ENCODE measurements at places on chromosomes 2 and 18. TPM values are rescaled to one million over a fixed set of nuclear protein-coding genes. Genes with fewer than 3 reads are reported as not detected.

GRCh38 chr18:36708366-36708765, 120.4 kb downstream of the TPGS2 start:
- no peak overlapping the region for H3K4me3 ChIP-seq
- H3K27me3 ChIP-seq: no peaks in the 10 kb centered on the region
- H3K27ac ChIP-seq: no peak overlapping the region
- no peaks in the 10 kb centered on the region for H3K4me1 ChIP-seq
- DNase-seq: no peak
- H3K36me3 ChIP-seq: no peaks in the 10 kb centered on the region

PELI1 gene
- total RNA-seq: 115 TPM

DNA sequence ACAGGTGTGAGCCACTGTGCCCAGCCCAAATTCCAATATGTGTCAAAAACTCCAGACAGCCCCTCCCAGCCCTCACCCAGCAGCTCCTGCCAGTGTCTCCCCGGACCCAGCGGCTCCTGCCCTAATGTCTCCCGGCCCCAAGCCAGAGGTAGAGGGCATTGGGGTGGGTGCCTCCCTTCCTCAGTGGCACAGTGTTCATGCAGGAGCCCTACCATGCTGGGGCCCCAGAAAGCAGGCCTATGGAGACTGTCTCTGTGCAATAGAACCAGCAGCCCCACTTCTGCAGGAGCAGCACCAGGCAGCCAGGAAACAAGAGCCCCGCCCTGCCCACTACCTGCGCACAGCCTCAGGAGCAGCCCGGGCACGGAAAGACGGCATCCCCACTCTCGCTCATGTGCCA, 70.4 kb downstream of the EIPR1 start:
- H3K36me3 ChIP-seq: no peaks in the 10 kb centered on the region
- H3K27me3 ChIP-seq: no peaks in the 10 kb centered on the region
- H3K4me3 ChIP-seq: no peak overlapping the region
- H3K4me1 ChIP-seq: peaks cover 7% of the 10 kb centered on the region
- no peak for DNase-seq

DNA sequence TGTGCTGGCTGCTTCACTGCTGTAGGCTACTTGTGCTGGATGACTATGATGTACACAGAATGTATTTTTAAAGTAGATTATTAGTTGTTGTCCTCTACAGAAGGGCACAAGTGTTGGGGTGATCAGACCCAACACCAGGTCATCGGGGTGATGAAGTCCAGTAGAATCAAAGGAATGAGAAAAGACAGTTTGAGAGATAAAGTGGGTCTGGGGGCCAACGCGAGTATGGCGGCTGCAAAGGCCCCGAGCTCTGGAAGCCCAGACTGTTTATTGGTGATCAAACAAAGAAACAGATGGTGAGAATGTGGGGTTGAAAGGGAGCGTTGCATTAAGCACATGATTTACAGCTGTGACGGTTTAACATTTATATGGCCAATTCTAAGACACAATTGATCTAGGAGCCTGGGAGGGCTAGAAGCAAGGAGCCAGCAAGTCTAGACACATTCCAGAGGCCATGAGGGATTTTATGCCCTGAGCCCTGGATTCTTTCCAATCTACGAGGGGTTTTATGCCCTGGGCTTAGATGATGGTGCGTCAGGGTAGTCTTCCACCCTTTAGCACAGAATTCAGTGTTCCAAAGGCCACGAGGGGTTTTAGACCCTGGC, 153.5 kb downstream of the AGPS start:
- no peak for DNase-seq
- no peaks in the 10 kb centered on the region for H3K27me3 ChIP-seq
- H3K4me3 ChIP-seq: no peak overlapping the region
- no peak overlapping the region for H3K27ac ChIP-seq
- no peaks in the 10 kb centered on the region for H3K36me3 ChIP-seq

- no peaks in the 10 kb centered on the region for H3K27me3 ChIP-seq
- no peaks in the 10 kb centered on the region for H3K4me1 ChIP-seq
- no peak overlapping the region for H3K27ac ChIP-seq
- no peak overlapping the region for H3K4me3 ChIP-seq
- no peaks in the 10 kb centered on the region for H3K36me3 ChIP-seq
Measured at GRCh38 chr2:216713691-216714336, 18.5 kb upstream of the IGFBP5 start.

GRCh38 chr2:197827618-197828017, 23.2 kb downstream of the PLCL1 start:
- H3K36me3 ChIP-seq: no peaks in the 10 kb centered on the region
- no peaks in the 10 kb centered on the region for H3K4me1 ChIP-seq
- no peak for DNase-seq
- H3K4me3 ChIP-seq: no peak overlapping the region

DNA sequence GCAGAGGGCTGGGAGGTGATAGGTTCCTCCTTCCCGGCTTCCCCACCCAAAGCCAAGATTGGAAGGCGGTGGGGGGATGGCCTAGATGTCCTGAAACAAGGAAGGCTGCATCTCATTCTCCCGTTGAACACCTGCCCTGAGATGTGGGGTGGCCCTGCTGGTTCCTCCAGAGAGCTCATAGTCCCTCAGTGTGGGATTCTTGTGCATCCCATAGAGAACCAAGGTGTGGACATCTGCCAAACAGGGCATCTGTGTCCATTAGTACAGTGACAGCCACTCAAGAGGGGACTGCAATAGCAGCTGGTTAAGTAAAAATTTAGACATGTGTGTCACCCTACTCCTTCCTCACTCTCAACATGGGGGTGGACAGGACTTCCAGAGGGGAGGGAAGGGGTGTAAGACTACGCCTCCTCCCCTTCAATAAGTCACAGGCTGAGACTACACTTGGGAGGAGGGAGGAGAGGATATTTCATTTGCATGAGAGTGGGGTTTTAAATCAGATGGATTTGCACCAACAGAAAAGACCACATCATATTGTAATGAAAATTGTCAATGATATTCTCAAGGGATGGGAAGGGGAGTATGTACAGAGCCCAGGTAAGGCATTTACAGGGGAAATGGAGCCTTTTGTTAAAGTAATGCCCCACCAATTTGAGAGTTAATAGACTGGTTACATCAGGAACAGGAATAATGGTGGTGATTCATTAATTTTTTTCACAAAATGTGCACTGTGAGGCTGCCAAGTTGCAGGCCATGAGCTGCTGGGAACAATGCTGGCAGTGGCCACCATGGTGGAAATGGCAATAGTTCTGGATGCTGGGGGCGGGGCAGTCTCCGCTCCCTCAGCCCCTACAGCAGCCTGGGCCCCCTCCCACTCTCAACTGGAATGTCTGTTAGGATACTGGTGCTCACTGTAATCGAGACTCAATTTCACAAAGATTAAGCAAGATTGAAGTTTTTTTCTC, 80.6 kb downstream of the TEX51 start:
- H3K27me3 ChIP-seq: no peaks in the 10 kb centered on the region
- no peak overlapping the region for H3K27ac ChIP-seq

FAM228A gene
- total RNA-seq: 0.27 TPM

C2orf69 gene
- 12.9 TPM for total RNA-seq

DNA sequence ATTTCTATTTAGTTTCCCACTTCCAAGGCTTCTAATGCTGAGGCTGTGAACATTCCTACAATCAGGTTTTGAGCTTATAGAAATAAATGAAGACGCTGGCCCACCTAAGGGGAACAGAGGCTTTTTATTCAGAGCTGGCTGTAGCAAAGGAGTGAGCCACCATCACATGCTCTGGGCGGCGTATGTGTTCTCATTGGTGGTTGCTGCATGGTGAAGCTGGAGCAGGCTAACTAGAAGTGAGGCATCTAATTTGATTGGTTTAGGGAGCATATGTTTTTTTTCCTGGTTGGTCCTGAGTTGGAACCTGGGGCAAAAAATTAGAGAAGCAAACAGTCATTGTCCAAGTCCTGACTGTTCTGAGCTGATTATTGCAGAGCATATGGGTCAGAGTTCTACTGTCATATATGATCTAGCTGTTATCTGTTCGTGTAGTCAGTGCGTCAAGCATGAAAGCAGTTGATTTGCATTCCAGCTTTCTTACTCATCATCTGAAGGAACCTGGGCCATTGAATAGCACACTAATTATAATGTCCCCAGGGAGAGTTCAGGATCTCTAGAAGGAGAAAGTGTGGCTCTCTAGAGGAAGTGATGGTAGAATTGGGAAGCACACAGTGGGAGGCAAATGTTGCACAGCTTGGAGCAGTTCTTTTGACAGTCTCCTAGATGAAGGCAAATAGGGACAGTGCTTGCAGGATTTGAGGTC, 279.6 kb downstream of the PARD3B start:
- H3K27me3 ChIP-seq: no peaks in the 10 kb centered on the region
- H3K4me1 ChIP-seq: no peaks in the 10 kb centered on the region
- H3K27ac ChIP-seq: no peak overlapping the region
- H3K36me3 ChIP-seq: no peaks in the 10 kb centered on the region
- no peak for DNase-seq

GRCh38 chr2:160111951-160112798, 49.8 kb upstream of the PLA2R1 start:
- no peak for DNase-seq
- no peaks in the 10 kb centered on the region for H3K4me1 ChIP-seq
- no peak overlapping the region for H3K27ac ChIP-seq
- no peaks in the 10 kb centered on the region for H3K36me3 ChIP-seq
- H3K4me3 ChIP-seq: no peak overlapping the region
- no peaks in the 10 kb centered on the region for H3K27me3 ChIP-seq

VAPA gene
- total RNA-seq: 117 TPM

All from B cell (primary cell).